Esophagus mucosa (tissue), 1 donor: ENCODE measurements at places on chromosomes 7 and 10. TPM values are rescaled to one million over a fixed set of nuclear protein-coding genes. Genes with fewer than 3 reads are reported as not detected.

Gene CTTNBP2
- 16.9 TPM for total RNA-seq

Gene GNGT1
- 0.08 TPM for total RNA-seq

Gene NME8
- total RNA-seq, result not detected

Gene GIGYF1
- total RNA-seq, result 10.4 TPM

Gene FRAT1
- total RNA-seq, result 1.6 TPM

Gene ATG9B
- 16.7 TPM for total RNA-seq

Gene VWC2
- 0.04 TPM for total RNA-seq

GRCh38 chr10:130757271-130757670 is 554.2 kb downstream of the TCERG1L start:
- ATAC-seq, result no peak

DNA sequence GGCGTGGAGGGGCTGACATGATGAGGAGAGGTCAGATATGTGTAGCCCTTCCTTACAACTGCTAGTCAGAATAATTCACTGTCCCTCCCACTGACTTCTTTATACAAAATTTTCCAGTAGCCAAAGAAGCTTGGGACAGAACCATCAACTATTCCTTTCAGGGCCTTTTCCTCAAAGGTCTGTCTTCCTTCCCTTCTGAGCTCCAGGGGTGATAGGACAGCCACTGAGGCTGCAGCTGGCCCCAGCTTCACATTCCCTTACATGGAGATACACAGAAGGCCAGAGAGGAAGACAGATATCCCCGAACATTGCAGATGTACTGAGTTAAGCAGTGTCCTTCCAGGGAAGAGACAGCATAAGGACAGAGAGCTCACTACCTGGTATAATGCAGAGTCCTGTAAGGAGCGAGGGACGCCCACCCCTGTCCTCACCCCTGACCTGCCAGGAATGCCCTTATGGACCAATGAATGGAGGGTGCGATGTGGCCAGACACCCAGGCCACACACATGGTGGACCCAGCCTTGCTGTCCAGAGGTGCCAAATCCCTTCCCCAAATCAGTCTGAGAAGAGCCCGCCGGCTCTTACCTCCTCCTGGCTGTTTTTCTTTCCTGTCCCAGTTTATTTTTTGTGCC is 754.7 kb downstream of the GRID1 start:
- no peak for ATAC-seq

DNA sequence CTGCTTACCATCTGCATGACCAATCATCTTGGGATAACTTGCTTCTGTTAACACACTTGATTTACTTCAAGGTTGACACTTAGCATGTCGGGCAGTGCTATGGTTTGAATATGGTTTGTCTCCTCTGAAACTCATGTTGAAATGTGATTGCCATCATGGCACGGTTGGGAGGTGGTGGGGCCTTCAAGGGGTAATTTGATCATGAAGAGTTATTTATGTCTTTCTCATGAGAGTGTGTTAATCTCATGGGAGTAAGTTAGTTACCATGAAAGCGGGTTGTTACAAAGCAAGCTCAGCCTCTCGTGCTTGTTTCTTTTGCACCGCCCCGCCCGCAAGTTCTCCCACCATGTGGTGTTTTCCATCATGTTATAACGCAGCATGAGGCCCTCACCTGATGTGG is 163.6 kb downstream of the DOCK4 start:
- ATAC-seq, result no peak

DNA sequence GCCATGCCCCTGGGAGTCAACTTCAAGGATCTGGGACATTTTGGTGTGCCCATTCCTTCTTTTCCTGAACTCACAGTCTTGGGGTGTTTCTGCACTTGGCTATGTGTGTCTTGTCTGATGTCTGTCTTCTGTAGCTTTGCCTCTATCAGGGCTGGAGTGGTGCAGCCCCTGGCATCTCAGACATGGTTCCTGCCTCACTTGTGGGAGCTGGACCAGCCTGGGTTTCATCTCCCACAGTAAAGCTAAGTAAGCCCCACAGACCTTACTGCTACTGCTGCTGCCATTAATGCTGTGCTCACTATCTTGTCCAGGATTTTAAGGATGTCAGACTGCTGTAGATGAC is 59.0 kb downstream of the ADCYAP1R1 start:
- ATAC-seq, result no peak

- no peak for ATAC-seq
These were observed 3.2 kb downstream of the NYAP1 start for GRCh38 chr7:100486753-100487446.

GRCh38 chr7:24466168-24466768 is 107.0 kb upstream of the PALS2 start:
- no peak for ATAC-seq

- ATAC-seq, result no peak
These were observed 115.7 kb downstream of the CCDC71L start for GRCh38 chr7:106545275-106545674.

DNA sequence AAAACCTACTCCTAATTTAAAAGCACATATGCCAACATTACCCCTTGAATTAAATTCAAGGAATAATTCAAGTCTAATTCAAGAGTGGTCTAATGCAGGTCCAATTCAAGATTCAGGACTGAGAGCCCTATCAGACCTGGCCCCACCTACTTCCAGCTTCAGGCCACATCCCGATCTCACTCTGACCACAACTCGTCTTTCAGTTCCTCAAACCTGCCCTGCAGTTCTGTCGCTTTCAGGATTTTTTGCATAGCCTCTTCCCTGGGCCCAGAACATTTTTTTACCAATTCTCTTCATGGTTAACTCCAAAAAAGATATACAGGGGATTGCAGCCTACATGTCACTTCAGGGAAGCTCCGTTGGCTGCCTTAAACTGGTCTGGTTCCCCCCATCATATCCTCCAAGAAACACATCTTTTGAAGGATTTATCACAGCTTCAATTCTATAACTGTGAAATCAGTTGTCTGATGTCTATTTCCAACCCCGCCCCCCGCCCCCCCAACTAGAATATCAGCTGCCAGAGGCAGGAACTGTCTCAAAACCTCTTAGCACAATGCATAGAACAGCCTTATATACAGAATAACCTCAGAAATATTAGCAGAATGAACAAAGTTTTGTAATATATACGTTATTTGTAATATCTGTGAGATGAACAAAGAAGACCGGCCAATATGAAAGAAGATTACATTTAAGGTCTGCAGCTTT is 20.8 kb downstream of the CCDC6 start:
- ATAC-seq, result no peak

DNA sequence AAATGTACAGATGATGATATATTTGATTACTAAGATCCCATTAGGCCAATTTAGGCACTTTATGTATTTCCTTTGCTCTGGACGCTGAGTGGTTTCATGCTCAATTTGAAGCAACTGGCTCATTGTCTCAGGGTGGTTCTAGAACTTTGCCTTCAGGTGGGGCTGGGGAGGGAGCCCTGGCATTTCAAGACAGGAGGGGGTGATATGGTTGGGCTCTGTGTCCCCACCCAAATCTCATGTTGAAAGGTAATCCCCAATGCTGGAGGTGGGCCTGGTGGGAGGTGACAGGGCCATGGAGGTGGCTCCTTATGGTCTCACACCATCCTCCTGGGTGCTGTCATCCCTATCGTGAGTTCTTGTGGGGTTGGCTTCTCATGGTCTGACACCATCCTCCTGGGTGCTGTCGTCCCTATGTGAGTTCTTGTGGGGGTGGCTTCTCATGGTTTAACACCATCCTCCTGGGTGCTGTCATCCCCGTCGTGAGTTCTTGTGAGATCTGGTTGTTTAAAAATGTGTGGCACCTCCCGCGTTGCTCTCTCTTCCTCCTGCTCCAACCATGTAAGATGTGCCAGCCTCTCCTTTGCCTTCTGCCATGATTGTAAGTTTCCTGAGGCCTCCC is 151.5 kb upstream of the KLF6 start:
- ATAC-seq, result peak; percentile 12

DNA sequence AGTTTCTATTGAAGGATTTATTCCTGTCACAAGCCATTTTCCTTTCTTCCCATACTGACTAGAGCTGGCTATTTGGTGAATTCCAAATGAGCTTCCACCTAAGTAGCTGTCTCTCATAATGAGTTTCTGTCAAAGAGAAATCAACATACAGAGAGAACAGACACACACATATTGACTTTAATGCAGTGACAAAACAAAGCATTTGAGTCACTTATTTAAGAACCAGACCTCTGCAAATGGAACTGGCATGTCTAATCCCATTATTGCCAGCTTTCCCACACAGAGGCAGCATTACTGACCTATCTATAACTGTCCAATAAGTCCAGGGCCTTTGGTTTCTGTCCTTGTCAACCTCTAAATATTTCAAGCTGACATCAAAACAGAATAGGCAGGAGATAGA is 179.3 kb upstream of the CSTF2T start:
- no peak for ATAC-seq

DNA sequence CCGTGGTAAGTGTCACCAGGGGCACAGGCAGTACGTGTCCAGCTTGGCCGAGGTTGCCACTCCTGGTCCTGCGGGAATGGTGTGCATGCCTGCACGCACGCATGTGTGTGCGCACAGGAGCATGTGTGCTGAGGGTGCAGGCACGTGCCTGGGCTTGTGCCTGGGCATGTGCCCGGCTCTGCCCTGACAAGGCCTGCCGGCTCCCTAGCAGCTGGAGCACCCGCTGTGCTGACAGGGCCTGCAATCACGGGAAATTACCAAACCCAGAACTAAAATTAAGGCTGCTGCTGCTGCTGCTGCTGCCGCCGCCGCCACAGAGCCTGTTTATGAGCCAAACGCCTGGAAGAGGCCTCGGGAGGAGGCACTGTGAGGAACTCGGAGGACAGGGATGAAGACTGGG is 28.7 kb downstream of the GHRHR start:
- ATAC-seq, result peak; percentile 89

DNA sequence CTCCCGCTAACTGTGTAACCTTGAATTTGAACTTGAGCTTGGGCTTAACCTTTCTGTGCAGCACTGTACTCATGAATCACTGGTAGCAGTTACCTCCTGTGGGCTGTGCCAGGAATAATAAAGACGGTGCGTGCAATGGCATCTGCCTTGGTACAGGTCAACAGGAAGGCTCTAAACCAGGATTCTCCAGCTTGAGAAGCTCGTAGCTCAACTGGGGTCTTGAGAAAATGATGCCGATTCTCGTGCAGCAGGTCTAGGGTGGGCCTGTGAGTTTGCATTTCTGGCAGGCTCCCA is 112.5 kb upstream of the ANLN start:
- ATAC-seq, result peak; percentile 44

- ATAC-seq, result no peak
These were observed 57.7 kb downstream of the SLIT1 start for GRCh38 chr10:97128039-97128492.

- no peak for ATAC-seq
These were observed 298.5 kb downstream of the NEBL start for GRCh38 chr10:20598590-20598989.

GRCh38 chr7:87507446-87507845 is 32.0 kb upstream of the ABCB4 start:
- ATAC-seq, result no peak

GRCh38 chr10:103640436-103641181 is 147.1 kb downstream of the NEURL1 start:
- ATAC-seq, result no peak
